ENCODE measurements at places on chromosomes 5 and 9.

- no peak for DNase-seq
Measured at GRCh38 chr9:17863213-17863883, 284.5 kb downstream of the SH3GL2 start.

- DNase-seq: no peak
Measured at GRCh38 chr5:58318468-58318867, 141.4 kb downstream of the PLK2 start.

GRCh38 chr5:137516251-137516797, 17.2 kb upstream of the SPOCK1 start:
- DNase-seq: no peak

- peak; percentile 70 for DNase-seq
Measured at GRCh38 chr5:132225165-132226032, 2.3 kb downstream of the P4HA2 start.

- no peak for DNase-seq
Measured at GRCh38 chr5:57445705-57446037, 36.9 kb downstream of the ACTBL2 start.

GRCh38 chr5:94420885-94421284, 197.5 kb downstream of the KIAA0825 start:
- no peak for DNase-seq

- no peak for DNase-seq
Measured at GRCh38 chr5:78905084-78905938, 79.8 kb downstream of the ARSB start.

DNA sequence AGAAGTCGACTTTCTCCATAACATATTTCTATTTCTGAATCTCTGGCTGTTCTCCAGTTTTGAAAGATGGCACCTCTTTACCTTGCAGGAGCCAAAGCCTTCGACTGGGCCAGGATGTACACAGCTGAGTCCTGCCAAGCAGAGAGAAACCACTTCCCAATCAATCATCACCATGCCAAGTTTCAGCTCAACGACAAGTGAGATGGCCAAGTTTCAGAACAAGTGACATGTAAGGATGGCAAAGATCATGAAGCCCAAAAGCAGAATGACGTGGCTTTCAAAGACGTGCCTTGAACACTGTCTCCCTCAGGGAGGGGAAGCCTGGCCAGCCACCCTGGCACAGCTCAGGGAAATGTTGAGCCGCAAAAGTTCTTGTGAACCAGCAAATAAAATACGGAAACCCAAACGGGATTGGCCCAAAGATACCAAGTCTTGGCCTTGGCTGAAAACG, 17.7 kb downstream of the STK10 start:
- DNase-seq: no peak

- no peak for DNase-seq
Measured at GRCh38 chr5:96709152-96709821, 47.1 kb downstream of the CAST start.

Data from hematopoietic multipotent progenitor cell treated with erythropoietin and hydrocortisone succinate and interleukin-3 and kit ligand, for 8 days (in vitro differentiated cells).